ENCODE measurements at places on chromosomes 16 and 17.

GRCh38 chr17:20225162-20226115 is 216.3 kb downstream of the SPECC1 start:
- no peak for DNase-seq

GRCh38 chr16:66337463-66338188 is 28.9 kb upstream of the CDH5 start:
- no peak for DNase-seq

DNA sequence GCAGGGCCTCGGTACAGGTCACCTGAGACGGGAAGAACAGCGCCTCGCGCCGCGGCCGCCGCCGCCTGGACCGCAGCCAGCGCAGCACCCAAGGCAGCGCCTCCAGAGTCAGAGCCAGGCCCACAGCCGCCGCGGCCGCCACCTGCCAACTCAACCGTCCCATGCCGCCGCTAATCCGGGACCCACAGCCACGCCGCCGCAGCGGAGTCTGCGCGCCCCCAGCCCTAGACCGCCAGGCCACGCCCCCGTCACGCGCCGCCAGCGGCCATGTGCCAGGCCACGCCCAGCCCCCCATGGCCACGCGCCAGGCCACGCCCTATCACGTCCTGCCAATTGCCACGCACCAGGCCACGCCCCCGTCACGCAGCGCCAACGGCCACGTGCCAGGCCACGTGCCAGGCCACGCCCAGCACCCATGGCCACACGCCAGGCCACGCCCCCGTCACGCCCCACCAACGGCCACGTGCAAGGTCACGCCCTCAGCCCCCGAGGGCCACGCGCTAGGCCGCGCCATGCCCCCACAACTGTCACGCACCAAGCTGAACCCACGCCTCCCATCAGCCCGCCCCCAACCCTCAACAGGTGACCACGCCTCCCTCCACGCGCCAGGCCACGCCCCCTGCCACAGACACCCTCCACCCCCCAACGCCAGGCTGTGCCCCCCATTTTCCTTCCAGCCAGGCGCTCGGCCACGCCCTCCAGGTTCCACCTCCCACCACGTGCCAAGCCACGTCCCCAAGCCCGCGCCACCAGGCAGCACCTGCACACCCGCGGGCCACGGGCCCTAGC is at the start of gene PLD6:
Gene PLD6 (minus strand): TSS at position 210 of the 789 bp plus-strand sequence. CDS start 47 bp downstream, at position 163.
- peak; percentile 87 for DNase-seq

- DNase-seq = no peak
These were observed 208.9 kb downstream of the CDH13 start for GRCh38 chr16:82835487-82836155.

- no peak for DNase-seq
These were observed 806 bp downstream of the IFT140 start for GRCh38 chr16:1610899-1611632.

DNA sequence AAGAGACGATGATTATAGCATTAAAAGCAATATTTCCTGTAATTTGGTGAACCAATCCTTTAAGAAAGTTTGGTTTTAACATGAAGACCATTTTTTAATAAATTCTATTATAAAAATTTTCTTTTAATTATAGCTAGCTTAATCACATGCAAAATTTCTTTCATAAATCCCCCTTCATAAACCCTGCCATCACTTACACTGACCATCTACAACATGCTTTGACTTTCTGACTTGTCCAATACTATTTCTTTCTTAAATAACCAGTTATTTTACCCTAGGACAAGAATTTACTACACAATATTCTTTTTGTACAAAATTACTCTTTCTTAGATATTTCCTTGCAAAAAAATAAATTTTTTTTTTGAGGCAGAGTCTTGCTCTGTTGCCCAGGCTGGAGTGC is 1334.8 kb downstream of the CDH11 start:
- DNase-seq = no peak

DNA sequence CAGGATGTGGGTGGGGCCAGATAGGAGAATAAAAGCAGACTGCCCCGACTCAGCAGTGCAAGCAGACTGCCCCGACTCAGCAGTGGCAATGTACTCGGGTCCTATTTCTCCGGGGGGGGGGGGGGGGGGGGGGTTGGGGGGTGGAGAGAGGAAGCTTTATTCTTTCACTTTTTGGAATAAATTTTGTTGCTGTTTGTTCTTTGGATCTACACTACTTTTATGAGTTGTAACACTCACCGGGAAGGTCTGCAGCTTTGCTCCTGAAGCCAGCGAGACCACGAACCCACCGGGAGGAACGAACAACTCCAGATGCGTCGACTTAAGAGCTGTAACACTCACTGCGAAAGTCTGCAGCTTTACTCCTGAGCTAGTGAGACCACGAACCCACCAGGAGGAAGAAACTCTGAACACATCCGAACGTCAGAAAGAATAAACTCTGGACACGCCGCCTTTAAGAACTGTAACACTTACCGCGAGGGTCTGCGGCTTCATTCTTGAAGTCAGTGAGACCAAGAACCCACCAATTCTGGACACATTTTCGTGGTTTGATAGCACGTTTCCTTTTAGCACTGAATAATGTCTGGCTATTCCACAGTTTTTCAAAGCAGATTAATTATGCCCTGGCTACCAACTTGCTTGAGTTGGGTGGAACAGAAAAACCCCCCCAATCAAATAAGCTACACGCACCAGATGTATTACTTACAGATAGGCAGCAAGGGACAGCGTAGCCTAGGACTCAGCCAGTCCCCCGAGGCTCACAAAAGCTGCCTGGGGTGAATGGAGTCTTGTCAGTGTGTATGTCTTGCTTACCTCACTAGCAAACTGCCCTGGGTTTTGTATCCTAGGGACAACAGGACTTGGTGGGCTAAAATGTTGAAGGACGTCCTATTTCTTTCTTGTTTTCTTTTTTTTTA is 11.9 kb downstream of the FZD2 start:
- DNase-seq = no peak
